Activated T-helper 9 cell treated with anti-CD3 and anti-CD28 coated beads, Interleukin-2, amount 50 U/mL, for 16 hours (primary cell): ENCODE measurements at places on chromosomes 2 and 18.

- DNase-seq, result no peak
These were observed 44.1 kb upstream of the CYRIA start for GRCh38 chr2:16709769-16710168.

- DNase-seq, result peak; percentile 16
These were observed at the start of gene TMEM163 for GRCh38 chr2:134718817-134719814. TMEM163 (minus strand) TSS chr2:134719000.

DNA sequence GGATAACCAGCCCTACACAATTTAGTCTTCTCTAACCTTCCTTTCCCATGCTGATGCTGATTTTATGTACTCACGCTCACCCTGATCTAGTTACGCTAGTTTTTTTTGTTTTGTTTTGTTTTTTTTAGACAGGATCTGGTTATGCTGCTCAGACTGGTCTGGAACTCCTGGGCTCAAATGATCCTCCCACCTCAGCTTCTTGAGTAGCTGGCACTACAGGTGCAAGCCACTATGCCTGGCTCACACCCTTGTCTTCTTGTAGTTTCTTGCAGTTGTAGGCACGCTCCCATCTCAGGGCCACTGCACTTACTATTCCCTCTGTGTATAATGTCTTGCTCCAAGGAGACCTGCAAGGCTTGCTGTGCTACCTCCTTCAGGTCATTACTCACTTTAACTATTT lies 6.2 kb downstream of the PELI1 start:
- no peak for DNase-seq

DNA sequence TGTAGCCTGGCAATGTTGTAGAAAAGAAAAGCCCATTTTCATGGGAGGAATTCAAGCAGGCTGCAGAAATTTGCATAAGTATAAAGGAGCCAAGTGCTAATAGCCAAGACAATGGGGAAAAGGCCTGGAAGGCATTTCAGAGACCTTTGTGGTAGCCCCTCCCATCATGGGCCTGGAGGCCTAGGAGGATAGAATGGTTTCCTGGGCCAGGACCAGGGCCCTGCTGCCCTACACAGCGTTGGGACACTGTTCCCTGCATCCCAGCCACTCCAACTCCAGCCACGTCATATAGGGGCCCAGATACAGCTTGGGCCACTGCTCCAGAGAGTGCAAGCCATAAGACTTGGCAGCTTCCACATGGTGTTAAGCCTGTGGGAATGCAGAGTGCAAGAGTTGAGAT lies 8.1 kb upstream of the ZNF24 start:
- DNase-seq, result no peak

DNA sequence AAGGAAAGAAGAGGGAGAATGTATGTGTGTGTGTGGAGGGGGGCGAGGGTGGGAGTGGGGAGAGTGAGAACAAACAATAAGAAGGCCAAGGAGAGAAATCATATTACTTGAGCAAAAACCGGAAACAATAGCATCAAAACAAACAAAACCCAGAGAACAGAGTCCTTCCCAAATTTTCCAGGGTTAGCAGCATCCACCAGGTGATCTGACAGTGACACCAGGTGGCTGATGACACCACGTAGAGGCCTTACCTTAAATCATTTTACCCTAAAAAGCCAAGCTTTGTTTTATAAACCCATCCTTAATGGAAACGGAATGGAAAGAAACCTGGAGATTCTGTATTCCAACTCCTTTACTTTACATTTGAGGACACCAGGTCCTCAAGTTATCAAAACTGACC lies 42.9 kb downstream of the CDCA7 start:
- no peak for DNase-seq

DNA sequence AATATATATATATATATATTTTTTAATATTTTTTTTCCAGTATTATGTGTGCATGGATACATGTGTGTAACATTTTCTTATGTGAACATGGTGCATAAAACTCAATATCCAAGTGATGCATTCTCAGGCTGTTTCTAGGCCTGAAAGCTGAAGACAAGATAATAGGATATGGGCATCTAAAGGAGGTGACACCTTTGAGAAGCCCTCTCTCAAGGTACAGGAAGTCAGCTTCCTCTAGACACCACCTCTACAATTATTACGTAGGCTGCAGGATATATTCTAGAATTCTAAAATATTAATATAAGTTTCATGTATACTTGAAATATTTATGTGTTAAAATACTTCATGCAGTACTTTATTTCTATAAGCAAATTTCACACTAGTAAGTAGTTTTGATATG lies 327.5 kb downstream of the PTPRM start:
- DNase-seq, result no peak

DNA sequence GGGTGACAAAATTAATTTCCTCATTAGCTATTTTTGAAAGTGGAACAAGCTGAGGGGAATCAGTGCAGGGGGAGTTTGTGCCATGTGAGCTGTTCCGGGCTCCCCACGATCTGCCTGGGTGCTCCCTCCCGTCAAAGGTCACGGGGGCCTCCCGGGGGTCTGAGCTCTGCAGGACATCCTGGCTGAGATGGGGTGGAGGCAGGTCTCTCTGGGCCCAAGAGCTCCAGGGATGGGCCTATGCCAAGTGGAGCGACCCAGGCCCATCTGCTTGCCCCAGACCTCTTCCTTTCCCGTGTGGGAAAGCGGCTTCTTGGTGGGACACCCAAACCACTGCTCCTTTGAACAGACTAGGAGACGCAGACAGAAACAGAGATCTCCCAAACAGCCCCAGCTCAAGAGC lies 143.3 kb upstream of the ID2 start:
- DNase-seq, result no peak

DNA sequence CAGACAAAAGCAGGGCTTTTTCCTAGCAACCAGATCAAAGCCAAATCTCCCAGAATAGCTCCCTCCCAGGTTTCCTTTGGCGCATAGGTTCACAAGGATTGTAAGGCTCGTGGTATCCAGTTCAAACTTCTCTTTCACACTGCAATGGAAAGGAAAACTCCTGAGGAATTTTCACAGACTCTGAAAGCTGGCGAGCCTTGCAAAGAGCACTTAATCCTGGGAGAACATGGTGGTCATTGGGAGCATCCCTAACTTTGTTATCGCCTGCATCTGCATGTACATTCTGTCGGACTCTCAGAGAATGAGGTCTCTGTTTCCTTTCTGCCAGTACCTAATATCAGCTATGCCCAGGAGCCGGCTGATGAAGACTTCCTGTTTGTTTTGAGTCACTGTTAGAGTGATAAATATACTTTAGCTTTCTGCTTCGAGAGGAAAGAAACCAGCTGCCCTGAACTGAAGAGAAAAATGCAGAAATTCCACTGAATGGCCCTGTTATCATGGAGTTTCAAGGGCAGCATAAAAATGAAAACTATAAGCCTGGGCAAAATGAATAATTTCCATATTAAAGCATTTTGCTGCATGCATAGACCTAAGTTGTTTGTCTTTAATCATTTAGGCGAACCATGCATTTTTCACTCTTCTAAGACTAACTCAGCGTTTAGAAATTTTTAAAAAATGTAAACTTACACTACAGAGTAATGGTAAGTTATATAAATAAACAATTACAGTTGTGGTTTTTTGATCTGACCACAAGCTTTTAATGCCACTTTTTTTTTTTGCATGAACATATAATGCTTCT lies 76.4 kb upstream of the ZEB2 start:
- DNase-seq, result no peak

DNA sequence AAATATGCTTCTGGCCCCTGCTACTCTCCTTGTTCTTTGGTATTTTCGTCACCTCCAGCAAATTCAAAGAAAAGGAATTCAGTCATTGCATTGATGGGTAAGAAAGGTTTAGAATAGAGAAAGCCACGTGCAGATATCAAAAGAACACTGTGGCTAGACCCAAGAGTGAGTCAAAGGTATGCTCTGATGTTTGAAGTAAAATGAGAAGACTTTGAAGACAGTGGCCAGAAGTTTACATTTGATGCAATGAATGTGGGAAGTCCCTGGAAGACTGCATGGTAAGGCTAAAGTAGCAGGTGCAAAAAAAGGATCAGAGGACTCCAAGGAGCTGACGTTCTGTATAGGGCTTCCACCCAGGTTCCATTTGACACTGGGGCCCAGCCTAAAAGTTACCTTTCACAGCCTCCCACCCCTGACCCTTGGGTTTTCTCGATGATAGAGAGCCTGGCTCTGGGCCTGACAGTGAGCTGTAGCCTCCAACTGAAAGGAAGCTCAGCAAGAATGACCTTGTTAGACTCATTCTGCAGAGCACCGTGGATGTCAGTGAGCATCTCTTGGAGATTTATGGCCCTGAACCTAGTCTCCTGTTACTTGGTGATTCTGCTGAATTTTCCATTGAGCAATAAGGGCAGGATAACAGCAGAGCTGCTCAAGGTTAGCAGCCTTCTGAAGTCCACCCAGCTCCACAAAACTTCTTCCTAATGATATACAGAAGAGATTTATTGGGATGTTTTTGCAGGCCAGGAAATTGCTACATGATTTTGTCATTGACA lies 223.7 kb upstream of the RBBP8 start:
- DNase-seq, result no peak

DNA sequence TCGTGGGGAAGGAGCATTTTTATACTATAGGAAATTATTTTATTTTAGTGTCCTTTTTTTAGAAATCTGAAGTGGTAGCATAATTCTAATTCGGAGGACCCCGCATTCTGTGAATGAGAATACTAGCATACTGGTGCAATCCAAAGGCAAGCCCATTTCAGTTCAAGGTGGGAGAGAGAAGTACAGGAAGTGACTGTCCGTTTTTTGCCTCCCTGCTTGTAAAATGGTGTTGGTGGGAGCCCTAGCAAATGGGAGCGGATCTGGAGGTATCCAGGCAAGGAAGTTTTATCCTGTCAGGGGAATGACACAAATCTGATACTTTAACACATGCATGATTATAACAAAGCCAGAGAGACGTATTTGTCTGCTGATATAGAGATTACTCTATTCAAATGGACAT lies 141.7 kb downstream of the ESCO1 start:
- no peak for DNase-seq

DNA sequence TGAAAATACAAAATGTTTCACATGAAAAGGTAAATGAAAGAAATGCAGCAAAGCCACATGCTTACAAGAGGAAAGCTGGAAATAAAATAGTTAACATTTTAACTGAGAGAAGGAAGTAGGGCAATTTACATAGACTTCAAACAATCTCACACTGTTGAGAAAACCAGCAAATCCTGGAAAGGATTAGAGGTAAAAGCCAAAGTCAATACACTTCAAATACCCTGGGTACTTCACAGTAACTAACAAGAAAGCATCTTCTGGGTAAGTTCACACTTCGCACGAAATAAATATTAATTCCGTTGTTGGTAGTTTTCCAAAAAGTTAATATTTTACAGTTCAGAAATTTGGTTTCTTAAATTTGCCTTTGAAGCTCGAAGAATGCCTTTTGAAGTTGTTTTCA lies 3.5 kb upstream of the ERICH2 start:
- no peak for DNase-seq

DNA sequence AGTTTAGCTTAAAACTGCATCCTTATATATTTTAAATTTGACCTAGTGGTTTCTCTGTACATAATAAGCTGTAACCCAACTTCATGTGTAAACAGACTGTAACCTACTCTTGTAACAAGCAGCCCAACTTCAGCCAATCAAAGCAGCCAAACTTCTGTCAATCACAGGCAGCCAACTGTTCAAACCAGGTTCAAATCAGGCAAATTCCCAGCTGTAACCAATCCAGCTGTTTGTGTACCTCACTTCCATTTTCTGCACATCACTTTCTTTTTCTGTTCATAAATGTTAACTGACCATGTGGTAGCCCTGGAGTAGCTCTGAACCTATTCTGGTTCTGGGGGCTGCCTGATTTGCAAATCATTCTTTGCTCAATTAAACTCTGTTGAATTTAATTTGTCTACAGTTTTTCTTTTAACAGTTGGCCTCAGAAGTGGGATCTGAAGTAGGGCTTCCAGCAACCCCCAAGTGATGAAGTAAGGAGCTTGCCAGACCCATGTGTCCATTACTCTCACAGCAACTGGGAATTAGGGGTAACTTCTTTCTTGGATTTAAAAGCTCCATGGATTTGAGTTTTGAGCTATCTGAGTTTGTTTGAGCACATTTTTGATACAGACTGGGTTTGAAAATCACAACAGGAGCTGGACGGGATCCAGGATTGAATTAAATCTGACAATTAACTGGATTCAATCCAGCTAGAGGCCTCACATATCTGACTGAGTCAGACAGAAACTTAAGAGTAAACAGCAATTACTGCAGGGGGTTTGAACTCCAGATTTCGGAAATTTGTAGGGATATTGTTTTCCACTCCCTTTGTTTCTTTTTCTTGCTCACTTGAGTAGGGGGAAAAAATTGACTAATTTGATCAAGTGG lies 1569.7 kb upstream of the SLC39A10 start:
- no peak for DNase-seq

DNA sequence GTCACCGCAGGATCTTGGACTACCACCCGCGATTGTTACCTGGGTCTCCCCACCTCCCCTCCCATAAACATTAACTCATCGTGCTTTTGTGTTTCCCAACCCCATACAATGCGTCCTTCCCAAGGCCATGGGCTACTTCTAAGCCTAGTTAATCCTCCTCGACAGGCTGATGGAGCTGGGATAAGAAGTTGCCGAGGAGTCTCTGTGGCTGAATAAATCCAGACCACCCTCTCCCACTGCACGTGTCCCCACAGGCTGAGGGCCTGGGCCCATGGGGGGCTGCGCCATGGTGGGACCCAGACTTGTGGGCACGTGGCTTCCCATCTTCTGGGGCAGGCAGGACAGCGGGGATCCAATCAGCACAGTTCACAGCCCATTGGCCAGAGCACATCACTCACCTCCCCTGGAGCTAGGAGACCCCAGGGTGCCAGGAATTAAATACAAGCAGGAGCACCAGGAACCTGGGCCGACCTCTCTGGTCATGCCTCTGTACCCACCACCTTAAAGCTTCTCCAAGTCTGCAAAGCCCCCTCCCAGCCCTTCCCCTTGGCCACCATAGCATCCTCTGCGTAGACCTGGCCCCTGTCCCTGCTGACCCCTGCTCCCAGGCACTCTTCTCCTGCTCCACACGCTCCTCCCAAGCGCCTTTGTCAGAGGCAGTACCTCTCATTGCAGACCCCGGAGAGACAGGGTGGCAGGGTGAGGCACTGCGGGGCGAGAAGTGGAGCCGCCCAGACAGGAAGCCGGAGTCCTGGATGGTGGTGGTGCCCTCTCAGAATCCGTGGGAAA lies 51.0 kb upstream of the ID2 start:
- no peak for DNase-seq

DNA sequence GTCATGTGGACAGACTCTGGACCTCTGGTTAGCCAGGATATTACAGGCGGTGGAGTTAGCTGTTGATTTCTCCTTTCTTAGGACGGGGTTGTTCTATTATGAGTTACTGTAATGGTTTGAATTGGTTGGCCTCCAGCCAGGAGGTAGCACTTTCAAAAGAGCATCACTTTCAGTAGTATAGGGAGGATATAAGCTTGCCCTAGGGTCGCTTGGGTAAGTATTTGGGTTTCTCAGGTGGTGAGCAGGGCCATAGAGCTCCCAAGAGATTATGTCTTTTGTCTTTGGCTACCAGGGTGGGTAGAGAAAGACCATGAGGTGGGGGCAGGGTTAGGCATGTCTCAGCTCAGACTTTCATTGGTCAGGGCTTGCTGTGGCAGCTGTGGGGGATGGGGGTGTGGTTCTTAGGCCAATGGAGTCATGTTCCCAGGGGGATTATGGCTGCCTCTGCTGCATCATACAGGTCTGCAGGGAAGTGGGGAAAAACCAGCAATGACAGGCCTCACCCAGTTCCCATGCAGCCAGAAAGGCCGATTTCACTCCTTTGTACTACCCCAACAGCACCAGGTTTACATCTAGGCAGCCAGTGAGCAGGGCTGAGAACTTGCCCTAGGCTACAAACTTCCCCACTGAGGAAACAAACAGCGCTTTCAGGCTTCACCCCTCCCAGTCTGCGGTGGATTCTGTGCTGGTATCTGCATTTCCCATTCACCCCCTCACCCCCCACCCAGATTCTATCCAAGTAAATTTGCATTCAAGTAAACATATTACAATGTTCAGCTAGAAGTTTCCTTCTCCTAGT lies 89.4 kb upstream of the SLC38A11 start:
- DNase-seq, result no peak

GRCh38 chr2:233973786-233974185 lies 56.6 kb downstream of the TRPM8 start:
- DNase-seq, result no peak
